NCI-H460 (cell line): ENCODE measurements at places on chromosomes 5 and 9.

GRCh38 chr5:168244838-168245559 lies 46.4 kb upstream of the WWC1 start:
- no peak for DNase-seq

DNA sequence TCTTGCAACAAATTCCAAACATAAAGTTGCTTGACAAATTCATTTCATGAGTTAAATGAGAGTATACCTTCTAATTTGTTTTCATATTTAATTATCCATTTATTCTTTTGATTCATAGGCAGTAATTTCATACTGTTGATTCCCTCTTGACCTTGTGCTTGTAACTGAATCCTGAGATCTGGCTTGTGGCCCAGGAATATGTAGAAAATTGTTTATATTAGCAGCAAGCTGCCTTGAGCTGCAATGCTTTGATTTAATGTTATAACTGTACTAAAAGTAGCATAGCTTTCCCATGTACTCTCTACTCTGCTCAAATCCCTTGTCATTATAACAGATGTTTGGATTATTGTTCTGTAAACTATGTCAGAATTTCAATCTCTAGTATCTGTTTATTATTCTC lies 780.7 kb downstream of the NR2F1-AS1 start:
- DNase-seq = no peak

DNA sequence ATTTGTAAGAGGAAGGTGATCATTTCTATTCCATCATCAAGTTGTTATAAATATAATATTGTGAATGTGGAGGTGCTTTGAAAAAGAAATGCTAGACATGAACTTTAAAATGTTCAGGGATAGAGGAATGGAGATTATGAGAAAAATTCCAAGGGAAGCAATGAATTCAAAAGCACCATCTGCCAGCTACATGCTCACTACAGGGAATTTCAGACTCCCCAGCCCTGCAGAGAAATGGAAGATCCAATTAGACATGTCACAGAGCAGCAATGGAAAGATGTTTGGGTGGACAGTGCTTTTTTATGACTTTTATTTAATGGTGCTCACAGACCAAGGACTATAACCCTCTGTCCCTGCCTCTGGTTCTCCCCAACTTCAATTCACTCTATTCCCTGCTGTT lies 209.7 kb downstream of the ESM1 start:
- DNase-seq = no peak

DNA sequence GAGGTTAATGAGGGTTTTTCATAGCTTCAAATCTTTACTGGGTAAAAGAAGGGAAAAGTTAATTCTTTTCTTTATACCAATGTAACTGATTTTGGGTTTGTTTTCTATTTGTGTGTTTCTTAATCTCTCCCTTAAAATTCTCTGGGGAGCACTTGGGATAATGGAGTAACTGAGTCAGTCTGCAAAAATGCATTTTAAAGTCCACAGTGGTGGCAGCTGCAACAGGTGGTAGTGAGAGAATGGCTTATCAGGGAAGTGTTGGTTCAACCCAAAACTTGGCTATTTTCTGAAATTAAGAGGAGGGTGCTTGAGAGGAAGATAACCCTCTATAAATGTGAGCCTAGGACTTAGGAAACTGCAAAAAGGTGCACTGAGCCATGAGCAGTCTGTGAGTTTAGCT lies 39.9 kb upstream of the ASTN2 start:
- DNase-seq = no peak

DNA sequence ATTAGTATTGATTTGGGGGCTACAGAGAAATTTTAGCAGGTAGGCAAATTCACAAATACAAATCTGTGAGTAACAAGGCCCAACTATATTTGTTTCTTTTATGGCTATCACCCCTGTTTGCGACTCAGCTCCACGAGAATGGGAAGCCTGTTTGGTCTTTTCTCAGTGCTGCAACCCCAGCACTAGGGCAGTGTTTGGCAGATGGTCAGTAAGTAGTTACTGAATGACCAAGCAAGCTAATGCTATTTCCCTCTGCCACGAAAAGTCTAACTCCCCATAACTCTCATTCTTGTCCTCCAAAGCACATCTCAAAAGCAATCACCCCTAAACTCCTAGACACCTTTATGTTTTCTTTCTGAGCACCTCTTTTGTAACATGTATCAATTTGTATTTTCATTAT lies 245.6 kb downstream of the DNAH5 start:
- no peak for DNase-seq

- DNase-seq = no peak
Measured at GRCh38 chr9:17631396-17631795, 52.5 kb downstream of the SH3GL2 start.

- DNase-seq = no peak
Measured at GRCh38 chr5:180161420-180162303, 47.3 kb downstream of the RASGEF1C start.

- peak; percentile 42 for DNase-seq
Measured at GRCh38 chr5:127757576-127757975, 54.4 kb downstream of the CCDC192 start.

GRCh38 chr5:154435226-154435625 lies 10.6 kb upstream of the SAP30L start:
- DNase-seq = no peak

DNA sequence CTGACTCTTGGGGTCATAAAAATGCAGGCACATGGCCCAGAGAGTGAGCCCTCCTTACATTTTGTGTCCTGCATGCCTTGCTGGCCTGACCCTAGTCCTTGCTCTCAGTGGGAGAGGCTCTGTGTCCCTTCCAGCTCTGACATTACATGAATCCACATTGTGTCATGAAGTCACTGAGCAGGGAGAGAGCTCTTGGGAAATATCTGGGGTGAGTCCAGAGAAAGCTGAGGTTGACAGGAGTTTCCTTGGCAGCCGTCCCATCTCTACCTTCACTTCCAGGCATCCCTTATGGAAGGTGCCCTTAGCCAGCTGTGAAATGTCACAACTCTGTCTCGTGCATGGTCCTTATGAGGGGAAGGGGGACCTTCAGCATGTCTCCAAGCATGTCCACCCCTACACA lies 41.0 kb downstream of the FAT2 start:
- DNase-seq = no peak

GRCh38 chr9:115877852-115878438 lies 275.6 kb upstream of the PAPPA start:
- no peak for DNase-seq

- DNase-seq = no peak
Measured at GRCh38 chr5:175714479-175715085, 56.7 kb downstream of the HRH2 start.

DNA sequence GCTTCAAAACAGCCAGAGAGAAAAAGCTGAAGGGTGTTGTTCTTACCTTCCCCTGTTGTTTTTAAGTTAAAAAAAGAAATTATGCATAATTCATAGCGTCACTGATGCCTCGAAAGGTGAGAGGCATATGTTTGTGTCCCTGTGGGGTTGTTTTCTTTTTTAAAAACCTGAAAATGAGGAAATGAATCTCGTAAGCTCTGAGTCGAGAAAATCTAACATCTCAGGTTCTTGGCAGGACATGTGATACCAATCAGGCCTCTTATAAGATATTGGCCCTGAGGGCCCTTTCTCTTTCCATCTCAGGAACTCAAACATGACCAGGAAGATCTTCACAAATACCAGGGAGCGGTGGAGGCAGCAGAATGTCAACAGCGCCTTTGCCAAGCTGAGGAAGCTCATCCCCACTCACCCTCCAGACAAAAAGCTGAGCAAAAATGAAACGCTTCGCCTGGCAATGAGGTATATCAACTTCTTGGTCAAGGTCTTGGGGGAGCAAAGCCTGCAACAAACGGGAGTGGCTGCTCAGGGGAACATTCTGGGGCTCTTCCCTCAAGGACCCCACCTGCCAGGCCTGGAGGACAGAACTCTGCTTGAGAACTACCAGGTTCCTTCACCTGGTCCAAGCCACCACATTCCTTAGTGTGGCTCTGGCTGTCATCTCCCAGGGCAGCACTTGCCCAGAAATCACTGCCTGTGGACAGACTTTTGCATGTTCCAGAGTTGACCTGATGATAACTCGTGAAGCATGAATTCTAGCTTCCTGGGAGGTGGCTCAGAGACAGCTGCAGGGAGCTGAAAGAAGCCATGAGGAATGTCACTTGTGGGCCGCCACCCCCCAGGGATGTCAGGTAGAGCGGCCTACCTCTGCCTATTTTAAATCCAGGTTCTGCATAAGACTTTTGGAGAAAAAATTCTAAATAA lies at the start of gene TAL2:
Gene TAL2, plus strand, starts transcription at position 274 of the 921 bp plus-strand sequence. Its CDS starts 40 bp downstream, at position 314.
- DNase-seq = no peak

DNA sequence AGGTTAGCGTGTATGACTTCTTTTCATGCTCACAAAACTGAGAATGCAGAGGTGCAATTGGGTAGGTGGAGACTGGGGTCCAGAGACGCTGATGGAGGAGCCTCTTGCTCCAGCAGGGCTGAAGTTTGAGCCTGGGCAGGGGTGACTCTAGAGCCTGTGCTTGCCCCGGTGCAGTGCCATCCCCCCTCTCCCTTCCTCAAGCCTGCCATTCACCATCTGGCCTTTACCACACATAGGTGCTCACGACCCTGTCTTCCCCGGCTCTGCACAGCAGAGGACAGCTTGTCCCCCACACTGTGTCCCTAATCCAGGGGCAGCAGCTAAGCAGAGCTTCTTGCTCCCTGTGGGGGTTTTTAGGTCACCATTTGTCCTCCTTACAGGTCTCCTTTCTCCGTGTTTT lies 86.5 kb downstream of the DAP start:
- no peak for DNase-seq

DNA sequence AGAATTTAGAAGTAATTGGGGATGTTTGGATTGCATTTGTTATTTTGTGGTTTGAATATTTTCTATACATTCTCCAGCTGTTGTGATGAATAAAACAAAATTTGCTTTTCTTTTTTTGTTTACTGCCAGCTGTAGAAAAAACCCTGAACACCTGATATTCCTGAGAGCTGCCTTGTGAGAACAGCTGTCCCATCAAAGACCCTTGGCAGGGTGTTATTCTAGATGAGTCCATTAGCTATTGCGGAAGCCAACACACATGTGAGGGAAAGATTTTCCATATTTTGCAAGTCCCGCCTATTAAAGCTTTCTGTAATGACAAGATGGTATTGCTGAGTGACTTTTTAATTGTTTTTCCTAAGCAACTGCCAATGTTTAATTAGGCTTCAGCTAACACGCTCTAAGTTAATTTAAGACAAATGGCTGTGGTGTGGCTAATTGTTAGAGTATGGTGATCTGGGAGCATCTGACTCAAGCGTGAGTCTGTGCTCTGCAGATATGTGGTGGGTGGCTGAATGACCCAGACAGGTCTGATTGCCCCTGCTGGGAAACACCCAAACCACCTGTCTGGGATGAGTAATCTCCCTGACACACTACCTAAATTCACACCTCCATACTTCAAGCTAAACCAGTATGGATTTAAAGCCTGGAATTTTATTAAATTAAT lies 86.5 kb upstream of the PRLR start:
- DNase-seq = no peak

DNA sequence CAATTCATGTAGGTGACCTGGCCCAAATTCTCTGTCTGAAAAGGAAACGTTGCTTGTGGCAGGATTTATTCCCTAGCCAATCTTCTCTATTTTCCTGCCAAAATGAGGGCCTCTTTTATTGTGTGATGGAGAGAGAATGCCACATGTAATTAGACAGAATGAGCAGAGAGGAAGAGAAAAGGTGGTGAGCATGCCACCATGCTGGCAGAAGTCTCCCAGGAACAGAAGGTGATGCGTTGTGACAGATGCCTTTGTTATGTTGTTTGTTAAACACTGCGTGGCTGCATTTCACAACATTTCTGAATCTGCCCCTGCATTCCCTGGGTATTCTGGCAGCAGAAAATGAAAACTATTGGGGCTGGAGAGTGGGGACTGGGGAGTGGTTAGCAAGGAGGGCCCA lies 577.6 kb downstream of the TLR4 start:
- no peak for DNase-seq

- no peak for DNase-seq
Measured at GRCh38 chr5:107574287-107574686, 96.5 kb downstream of the EFNA5 start.

- DNase-seq = peak; percentile 76
Measured at GRCh38 chr9:131349881-131350563, 43.9 kb upstream of the PRRC2B start.

GRCh38 chr5:39555788-39556187 lies 131.0 kb upstream of the DAB2 start:
- DNase-seq = no peak

DNA sequence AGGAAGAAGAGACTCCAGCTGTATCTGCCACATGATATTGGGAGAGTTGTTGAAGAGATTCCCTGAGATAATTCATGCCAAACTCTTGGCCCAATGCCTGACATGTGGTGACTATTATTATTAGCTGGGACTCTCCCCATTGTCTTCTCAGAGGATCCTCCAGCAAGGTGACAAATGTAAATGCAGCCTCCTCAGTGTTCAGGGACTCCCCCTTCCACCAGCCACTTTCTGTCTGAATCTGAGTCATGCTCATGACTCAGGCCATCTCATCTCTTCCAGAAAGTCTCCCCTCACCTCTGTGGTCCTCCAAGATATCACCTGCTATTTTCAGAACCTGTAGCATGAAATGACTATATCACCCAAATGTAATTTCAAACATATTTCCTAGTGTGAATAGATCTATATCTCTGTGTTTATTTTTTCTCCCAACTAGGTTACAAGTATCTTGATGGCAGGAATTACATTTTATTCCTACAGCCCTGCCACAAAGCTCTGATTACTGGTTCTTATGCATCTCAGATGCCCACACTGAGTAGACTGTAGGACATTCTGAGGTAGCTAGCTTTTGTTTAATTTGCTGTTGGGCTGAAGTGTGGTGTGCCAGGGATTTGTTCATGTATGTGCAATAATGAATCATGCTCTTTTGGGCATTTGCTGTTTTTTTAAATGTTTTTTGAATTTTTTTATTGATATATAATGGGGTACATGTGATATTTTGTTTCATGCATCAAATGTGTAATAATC lies 126.6 kb upstream of the IL12B start:
- no peak for DNase-seq

DNA sequence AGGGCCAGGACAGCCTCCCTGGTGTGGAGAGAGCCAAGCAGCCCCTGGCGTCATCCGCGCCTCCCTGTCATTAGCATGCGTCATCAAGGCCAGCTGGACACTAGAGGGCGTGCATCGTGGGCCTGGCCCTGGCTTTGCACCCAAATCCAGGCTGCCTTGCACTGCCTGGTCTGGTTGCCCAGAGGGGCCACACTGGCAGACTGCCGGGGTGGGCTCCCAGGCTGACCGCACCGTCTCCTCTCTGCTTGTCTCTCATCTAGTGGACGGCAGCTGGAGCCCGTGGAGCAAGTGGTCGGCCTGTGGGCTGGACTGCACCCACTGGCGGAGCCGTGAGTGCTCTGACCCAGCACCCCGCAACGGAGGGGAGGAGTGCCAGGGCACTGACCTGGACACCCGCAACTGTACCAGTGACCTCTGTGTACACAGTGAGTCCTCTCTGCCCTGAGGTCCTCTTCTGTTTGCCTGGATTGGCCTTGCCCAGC lies 29.0 kb downstream of the HK3 start:
- DNase-seq = peak; percentile 64

- no peak for DNase-seq
Measured at GRCh38 chr5:31614151-31615020, 24.5 kb upstream of the PDZD2 start.

GRCh38 chr9:82891321-82891720 lies 171.6 kb downstream of the RASEF start:
- no peak for DNase-seq

- DNase-seq = no peak
Measured at GRCh38 chr5:110846398-110847001, 107.7 kb downstream of the SLC25A46 start.

- DNase-seq = no peak
Measured at GRCh38 chr5:145942201-145942600, 5.8 kb downstream of the SH3RF2 start.

GRCh38 chr5:175854231-175855040 lies 16.9 kb upstream of the CPLX2 start:
- DNase-seq = peak; percentile 45

GRCh38 chr9:4297151-4297785 lies 2.6 kb downstream of the GLIS3 start:
- peak; percentile 83 for DNase-seq
